ENCODE measurements at places on chromosomes 2 and 18.

- DNase-seq, result no peak
These were observed 104.6 kb upstream of the COL3A1 start for GRCh38 chr2:188869550-188869949.

DNA sequence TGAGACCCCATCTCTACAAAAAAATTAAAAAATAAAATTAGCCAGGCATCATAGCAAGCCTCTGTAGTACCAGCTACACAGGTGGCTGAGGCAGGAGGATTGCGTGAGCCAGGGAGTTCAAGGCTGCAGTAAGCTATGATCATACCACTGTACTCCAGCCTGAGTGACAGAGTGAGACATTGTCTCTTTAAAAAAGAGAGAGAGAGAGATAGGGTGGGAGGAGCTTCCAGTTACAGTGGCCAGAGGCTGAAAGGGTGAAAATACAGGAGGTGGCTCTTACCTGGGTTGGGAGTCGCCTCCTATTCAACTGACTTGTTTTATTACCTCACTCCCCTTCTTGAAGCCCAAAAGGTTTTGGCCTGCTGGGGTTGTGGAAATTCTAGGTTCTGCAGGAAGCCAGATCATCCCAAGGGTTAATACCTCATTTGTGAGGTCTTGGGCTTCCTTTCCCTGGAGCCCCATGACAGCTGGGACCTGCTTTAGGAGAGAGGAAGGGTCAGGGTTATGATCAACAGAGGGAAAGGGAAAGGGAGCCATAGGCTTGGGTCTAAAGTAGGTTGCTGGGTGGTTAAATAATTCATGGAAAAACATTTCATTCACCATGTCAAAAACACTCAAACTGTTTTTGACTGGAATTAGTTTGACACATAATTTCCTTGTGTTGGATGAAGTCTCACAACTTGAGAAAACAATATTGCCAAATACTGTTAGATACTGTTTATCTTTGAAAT is 17.4 kb downstream of the DYNC2LI1 start:
- DNase-seq, result no peak

DNA sequence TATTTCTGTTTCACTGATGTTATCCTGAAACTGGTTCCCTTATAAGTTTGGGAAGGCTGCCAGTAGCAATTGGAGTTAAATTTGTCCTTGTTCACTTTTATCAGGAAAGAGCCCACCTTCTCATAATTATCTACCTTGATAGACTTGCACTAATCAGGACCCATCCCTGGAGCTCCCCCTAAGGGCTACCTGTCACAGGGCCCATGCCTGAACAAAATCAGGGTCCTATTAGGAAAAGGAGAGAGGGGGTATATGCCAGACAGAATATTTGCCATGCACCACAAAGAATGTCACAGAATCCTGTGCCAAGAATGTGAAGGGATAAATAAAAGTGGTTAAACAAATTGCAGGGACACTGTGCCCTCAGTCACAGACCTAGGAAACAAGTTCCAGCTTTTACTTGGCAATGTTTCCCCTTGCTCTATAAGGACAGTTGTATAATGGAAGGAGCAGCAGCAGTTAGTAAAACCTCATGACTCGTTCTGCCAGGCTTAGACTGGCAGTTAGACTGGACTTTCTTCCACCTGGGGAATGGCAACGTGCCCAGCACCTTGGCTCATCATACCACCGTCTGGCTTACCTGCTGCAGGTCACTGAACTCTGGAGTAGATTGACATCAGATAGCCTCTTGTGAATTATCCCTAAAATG is 32.3 kb upstream of the VWC2L start:
- DNase-seq, result no peak

GRCh38 chr2:38495880-38496279 is 106.8 kb downstream of the HNRNPLL start:
- no peak for DNase-seq

GRCh38 chr2:198452327-198452726 is 647.9 kb downstream of the PLCL1 start:
- DNase-seq, result no peak

GRCh38 chr2:193943406-193943960 is 1713.5 kb upstream of the SLC39A10 start:
- DNase-seq, result no peak

GRCh38 chr18:37578886-37579513 is 13.4 kb upstream of the CELF4 start:
- no peak for DNase-seq

All from forelimb muscle (tissue), 1 donor.